ENCODE measurements at places on chromosomes 1 and 21. TPM values are rescaled to one million over a fixed set of nuclear protein-coding genes. Genes with fewer than 3 reads are reported as not detected.
A peak's percentile ranks its signal among the peaks of the same experiment; 100 is the strongest.

GORAB gene
- total RNA-seq: 34.0 TPM

LCE1E gene
- not detected for total RNA-seq

DNA sequence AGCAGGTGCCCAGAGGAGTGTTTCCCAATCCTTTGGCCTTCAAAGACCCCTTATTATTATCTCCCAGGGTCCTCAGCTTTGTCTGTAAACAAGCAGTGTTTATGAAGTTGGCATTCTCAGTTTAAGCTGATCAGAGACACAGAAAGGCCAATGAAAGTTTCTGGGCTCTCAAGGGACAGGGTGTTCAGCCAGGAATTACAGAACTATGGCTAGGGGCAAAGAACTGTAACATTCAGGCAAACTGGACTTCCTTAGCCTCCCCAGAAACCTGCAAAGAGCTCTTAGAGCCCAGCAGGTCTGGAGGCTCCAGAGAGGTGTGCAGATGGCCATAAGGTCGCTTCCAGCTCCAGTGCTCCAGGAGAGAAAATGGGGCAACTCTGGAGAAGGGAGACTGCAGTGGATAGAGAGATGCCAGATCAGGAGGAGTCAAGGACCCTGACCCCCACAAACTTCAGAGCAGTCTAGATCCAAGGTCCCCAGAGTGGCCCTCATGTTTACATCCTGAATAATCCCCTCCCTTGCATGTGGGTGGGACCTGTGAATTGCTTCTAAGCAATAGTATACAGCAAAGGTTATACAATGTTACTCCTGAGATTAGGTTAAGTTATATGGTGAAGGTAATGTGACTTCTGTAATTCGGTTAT is 6.2 kb downstream of the ECHDC2 start:
- no peaks in the 10 kb centered on the region for H3K36me3 ChIP-seq
- no peak for DNase-seq
- H3K27ac ChIP-seq: no peak overlapping the region
- H3K27me3 ChIP-seq: no peaks in the 10 kb centered on the region

DNA sequence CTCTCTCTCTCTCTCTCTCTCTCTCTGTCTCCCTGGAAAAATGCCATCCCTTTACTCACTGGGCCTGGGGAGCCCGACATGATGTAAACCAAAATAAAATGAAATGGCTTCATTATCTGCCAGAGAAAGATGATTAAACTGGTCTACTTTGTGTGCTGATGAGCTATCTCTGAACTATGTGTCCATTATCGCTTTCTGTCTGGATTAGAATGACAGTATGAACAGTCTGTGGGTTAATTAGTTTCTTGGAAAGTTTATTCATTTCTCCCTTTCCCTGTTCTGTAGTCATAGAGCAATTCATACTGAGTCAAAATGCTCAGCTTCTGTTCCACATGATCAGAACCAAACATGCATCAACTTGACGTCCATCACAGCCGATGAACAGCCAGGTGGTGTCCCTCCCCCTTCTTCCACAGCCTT is 72.4 kb upstream of the KCND3 start:
- H3K27ac ChIP-seq: no peak overlapping the region
- no peak for DNase-seq
- no peaks in the 10 kb centered on the region for H3K27me3 ChIP-seq
- no peaks in the 10 kb centered on the region for H3K36me3 ChIP-seq

GRCh38 chr1:33159577-33159976 is 22.3 kb downstream of the TRIM62 start:
- no peaks in the 10 kb centered on the region for H3K36me3 ChIP-seq
- no peaks in the 10 kb centered on the region for H3K27me3 ChIP-seq
- DNase-seq: no peak
- no peak overlapping the region for H3K4me3 ChIP-seq
- H3K27ac ChIP-seq: no peak overlapping the region

GRCh38 chr1:42013881-42014470 is 95.3 kb upstream of the HIVEP3 start:
- H3K27ac ChIP-seq: no peak overlapping the region
- no peaks in the 10 kb centered on the region for H3K4me1 ChIP-seq
- H3K27me3 ChIP-seq: no peaks in the 10 kb centered on the region

DNA sequence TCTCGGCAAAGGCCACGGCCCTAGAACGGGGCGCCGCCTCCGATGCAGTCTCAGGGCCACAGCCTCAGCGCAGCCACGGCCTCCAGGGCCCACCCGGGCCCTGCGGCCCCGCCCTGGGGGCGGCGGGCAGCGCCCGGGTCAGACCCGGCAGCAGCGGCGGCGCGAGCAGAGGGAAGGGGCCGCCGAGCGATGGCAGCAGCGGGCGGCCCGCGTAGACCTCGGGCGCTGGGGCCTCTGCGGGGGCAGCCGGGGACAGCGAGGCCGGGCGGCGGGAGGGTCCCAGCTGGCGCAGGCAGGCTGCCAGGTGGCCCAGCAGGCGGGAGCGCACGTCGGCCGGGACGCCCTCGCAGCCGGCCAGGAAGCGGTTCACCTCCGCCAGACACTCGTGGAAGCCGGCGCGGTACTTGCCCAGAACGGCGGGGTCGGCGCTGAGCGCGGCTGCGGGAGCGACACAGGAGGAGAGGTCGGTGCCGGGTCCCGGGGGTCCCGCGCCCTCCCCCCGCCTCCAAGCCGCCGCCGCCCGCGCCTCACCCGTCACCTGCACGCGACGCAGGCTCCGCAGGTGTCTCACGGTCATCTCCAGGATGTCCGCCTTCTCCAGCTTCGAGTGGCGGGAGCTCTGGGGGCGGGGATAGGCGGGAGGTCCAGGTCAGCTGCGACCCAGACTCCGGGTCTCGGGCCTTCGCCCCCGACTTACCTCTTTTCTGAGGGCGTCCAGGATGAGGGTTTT is 737 bp downstream of the HES4 start:
- H3K27me3 ChIP-seq: peaks cover 67% of the 10 kb centered on the region
- DNase-seq: no peak
- H3K36me3 ChIP-seq: no peaks in the 10 kb centered on the region
- H3K4me3 ChIP-seq: peak overlapping the region; percentile 50
- H3K27ac ChIP-seq: peak overlapping the region; percentile 92

DNA sequence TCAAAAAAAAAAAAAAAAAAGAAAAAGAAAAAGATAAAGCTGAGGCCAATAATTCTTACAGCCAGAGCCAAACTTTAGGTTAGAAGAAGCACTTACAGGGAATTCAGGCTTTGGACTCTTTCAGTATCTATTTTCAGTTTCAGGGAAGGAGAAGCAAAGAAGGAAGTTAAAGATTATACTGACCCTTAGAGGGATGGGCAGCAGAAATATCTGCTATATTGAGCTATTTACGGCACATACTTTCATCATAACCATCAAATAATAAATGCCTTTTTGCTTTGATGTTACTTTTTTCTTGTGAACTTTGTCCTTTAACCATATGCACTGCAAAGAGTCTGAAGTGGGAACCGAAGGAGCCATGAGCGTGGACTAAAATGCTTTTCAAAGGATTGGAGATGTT is 42.0 kb downstream of the TM2D1 start:
- H3K4me1 ChIP-seq: no peaks in the 10 kb centered on the region
- no peak for DNase-seq
- H3K4me3 ChIP-seq: no peak overlapping the region
- no peaks in the 10 kb centered on the region for H3K36me3 ChIP-seq
